Effector CD8-positive, alpha-beta T cell (primary cell): ENCODE measurements at places on chromosomes 12 and 14.

- DNase-seq, result no peak
Measured at GRCh38 chr12:62599854-62600437, 133.3 kb downstream of the MON2 start.

- no peak for DNase-seq
Measured at GRCh38 chr12:43766291-43766690, 7.5 kb downstream of the IRAK4 start.

DNA sequence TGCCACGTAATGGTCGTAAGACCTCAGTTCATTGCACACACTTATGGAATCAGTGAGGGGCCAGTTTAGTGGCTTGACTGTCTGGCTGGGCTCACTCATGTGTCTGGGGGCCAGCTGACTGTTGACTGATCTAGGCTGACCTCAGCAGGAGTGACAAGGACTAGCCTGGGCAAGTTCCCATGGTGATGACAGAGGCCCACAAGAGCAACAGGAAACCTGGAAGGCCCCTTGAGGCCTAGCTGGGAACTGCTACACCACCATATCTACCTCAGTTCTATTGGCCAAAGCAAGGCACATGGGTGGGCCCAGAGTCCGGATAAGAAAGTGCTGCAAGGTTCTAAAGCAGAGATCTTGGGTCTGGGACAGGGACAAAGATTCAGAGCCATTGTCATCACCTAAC, 21.3 kb upstream of the RFLNA start:
- no peak for DNase-seq

DNA sequence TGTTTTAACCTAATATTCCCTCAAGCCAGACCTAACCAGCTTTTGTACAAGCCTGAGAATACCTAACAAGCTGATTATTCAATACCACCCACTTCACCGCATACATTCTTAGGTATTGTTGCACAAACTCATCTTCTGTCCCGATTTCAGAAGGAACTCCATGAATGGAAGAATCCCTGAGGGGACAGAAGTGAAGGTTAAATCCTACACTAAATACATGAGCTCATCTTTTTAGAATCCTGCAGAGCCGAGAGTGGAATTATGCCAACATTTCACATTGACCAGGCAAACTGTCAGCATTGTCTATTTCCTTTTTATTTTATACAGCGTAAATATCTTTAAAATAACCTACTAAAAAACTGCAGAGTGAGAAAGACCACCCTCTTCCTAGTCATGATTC, 140.7 kb upstream of the PRICKLE1 start:
- DNase-seq, result no peak

DNA sequence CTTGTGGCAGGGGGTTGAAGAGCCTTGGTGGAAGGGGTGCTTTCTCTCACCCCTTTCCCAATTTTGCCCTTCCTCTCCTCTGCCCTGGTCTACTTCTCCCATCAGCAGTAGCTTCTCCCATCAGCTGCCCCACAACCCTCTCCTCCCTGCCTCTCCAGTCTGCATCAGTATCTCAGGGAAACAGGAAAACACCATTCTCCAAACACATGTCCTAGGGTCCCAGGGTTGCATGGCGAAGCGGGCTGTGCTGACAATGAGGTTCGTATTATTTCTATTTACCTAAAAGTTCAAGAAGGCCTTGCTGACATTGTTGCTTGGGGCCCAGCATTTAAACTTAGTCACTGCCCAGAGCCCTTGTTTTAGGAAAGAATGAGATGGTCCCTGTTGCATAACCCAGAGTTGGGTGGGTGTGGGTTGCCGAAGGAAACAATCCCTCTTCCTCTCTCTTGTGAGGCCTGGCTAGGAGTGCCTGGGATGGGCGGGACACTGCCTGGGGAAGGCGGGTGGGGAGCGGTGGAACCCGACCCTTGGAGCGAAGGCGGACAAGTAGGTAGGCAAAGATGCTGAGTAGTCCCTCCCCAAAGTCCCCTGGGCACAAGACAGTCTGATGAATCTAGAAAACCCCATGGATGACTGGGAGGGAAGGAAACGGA, 1.3 kb upstream of the IGFBP6 start:
- no peak for DNase-seq

GRCh38 chr12:6627616-6628015, 8.1 kb downstream of the LPAR5 start:
- DNase-seq, result peak; percentile 55

DNA sequence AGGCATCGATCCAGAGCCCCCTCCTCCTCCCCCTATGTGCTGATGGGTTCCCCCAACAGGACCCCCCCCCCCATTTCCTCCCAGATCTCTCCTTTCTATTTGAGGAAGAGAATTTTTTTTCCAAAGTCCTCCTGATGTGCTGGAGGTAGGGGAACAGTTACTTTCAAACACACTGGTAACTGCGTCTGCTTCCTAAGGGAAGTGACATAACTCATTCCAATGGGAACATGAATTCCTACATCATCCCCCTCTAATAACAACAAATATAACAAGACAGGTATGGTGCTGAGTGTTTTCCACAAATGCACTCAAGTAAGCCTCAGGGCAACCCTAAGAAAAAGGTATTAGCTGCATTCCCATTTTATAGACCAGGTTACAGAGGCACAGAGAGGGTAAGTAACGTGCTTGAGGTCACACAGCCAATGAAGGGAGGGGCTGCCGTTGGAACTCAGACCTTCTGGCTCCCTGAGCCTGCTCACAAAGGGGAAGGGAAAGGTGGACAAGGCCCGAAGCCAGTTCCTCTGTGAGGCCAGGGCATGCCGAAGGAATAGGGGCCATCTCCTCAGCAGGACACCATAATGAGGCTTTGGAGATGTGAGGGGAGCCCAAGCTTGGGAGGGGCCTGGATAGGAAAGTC, 121.1 kb upstream of the NCOR2 start:
- no peak for DNase-seq

- no peak for DNase-seq
Measured at GRCh38 chr14:74519316-74520074, 25.9 kb downstream of the ISCA2 start.

DNA sequence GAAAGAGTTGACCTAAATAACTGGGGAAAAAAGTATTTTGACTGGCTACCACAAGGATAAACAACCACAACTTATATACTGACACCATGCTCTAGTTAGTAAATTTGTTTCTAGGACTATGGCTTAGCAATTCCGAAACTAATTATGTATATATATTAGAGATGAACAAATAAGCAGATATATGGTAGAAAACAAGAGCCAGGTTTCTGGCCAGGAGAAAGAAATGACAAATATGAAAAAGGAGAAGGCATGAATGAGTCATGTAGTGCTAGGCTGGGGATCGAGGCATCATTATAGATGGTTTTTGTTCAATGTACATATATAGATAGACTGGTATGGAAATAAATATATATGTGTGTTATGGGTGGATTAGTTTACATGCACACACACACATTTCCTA, 5.5 kb upstream of the LRRC74A start:
- DNase-seq, result no peak

GRCh38 chr12:122878780-122879612, 16.9 kb downstream of the VPS37B start:
- DNase-seq, result no peak

DNA sequence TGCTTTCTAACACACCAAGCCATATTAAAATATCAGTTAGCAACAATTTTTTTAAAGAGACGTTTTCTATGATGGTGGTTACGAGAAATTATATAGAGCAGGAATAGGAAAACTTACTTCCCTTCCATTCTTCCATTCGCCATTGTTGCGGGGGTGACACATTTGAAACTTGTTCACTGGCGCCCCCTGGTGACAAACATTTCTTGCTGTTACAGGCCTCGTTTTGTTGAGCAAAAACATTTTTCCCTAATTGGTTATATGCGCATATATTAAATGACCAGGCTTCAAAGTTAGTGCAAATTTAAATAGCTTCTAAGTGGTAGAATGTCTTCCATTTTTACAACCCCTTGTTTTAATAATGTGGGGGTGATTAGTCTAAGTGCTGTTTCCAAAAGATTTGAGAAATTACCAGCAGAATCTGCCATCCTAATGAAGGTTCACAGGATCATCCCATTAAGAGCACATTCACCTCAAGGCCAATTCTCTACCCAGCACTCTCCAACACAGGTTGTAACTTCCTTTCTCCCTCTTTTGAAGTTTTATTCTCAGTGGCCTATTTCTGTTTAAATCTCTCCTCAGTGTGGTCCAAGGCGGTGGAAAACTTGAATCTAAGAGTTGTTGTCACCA, 1124.7 kb downstream of the FLRT2 start:
- DNase-seq, result no peak

- DNase-seq, result no peak
Measured at GRCh38 chr12:32298917-32299316, 100.4 kb upstream of the FGD4 start.

DNA sequence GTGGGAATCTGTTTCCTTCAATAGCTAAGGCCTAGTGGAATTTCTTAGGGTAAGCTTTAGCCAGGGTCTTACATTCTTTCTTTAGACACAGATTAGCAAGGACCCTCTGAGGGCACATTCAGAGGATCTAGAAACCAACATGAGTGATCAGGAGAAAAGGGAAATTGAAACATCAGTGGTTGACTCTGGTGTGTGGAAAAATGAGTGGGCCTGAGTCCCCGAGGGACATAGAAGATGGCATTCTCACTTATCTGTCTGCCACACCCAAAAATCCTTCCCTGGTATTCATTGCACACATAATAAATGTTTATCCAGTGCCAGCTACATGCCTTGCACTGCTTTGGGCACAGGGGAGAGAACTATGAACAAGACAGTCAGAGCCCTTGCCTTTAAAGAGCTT, 82.9 kb downstream of the SSPN start:
- no peak for DNase-seq

DNA sequence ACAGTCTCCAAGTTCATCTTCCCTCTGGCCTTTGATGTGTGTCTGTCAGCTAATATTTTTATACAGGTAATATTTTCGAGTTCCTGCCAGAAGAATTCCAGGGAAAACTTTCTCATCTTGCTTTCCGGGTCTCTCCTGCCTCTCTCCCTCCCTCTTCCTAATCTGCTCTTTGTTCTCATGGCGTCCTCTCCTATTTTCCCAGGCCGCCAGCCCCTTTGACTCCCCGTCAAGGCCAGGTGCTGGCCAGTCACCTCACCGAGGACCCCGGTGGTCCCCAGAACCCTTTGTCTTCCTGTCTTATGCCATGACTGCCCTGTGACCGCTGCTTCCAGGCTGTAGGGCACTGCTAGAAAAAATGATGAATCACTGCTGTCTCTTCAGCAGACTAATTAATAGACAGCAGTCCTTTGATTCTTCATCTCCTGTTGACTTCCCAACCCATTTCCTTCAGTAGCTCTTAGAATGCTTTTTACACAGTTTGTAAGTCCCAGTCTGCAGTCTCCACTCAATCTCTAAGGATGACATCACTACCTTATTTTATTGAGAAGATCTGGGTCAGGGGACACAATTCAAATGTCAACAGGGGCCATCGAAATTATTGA, 40.7 kb downstream of the PPFIBP1 start:
- no peak for DNase-seq

- no peak for DNase-seq
Measured at GRCh38 chr12:21541773-21542172, 15.7 kb downstream of the SPX start.

- DNase-seq, result no peak
Measured at GRCh38 chr12:31105668-31106067, 32.0 kb downstream of the DDX11 start.

DNA sequence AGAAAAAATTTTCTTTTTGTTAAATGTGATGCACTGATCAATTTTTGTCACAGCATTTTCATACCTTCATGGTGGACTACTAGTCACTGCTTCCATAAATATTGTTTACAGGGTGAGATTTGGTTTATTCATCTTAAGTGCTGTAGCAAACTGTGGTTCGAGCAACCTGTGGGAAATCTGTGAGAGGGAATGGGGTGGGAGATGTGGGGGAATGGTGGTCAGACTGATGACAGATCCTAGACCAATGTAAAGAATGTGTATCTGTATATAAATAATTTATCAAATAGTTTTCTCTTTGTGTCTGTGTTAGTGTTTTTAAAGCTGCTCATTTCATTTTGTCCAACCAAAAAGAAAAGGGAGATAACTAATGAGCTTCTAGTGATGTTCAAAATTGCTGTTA, 26.7 kb downstream of the CSRP2 start:
- no peak for DNase-seq

DNA sequence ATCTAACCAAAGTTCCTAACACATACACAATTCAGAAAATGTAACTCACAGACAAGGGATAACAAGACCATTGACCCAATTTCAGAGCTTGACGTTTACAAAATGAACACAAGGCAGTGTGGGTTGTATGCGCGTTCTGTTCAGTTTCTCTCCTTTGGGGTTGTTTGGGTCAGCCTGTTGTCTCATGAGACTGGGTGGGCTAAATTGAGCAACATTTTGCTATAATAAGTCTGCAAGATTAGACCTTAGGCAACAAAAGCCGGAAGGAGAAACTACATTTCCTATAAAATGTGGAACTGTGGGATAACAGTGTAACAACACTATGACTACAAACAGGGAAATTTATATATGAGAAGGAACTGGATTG, 18.8 kb upstream of the LTA4H start:
- no peak for DNase-seq

DNA sequence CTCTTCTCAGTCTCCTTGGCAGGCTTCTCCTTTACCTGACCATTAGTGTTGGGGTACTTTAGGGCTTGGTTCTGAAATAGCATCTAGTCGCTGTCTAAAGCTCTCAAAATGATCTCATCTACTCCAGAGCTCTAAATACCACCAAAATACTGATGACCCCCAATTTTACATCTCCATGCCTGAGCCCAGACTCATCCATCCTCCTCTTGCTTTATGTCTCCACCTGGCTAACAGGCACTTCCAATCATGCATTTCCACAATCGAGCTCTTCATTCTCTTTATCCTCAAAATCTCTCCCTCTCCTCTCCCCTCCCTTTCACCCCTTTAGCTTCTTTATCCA, 40.5 kb upstream of the PTGR2 start:
- no peak for DNase-seq

GRCh38 chr12:26768611-26769603, 64.1 kb downstream of the ITPR2 start:
- no peak for DNase-seq

DNA sequence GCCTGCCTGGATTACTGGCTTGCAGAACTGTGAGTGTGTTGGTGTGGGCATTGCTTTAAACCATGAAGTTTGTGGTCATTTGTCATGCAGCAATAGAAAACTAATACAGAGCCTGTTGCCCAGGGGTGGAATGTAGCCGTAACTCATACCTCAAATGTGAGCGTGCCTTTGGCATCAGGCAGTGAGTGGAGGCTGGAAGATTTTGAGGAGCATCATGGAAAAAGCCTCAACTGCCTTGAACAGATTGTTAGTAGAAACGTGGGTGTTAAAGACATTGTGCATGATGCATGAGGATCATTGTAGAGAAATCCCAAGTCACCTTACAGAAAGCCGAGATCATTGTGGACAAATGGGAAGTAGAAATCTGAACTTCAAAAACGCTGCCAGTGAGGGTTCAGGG, 580.5 kb downstream of the AACS start:
- no peak for DNase-seq
